ENCODE measurements at places on chromosomes 7 and 10.

- no peak for DNase-seq
Measured at GRCh38 chr10:24645784-24646183, 77.9 kb downstream of the ARHGAP21 start.

- no peak for DNase-seq
Measured at GRCh38 chr7:2266911-2267310, 24.9 kb downstream of the NUDT1 start.

- no peak for DNase-seq
Measured at GRCh38 chr7:20450536-20450935, 119.8 kb downstream of the ITGB8 start.

DNA sequence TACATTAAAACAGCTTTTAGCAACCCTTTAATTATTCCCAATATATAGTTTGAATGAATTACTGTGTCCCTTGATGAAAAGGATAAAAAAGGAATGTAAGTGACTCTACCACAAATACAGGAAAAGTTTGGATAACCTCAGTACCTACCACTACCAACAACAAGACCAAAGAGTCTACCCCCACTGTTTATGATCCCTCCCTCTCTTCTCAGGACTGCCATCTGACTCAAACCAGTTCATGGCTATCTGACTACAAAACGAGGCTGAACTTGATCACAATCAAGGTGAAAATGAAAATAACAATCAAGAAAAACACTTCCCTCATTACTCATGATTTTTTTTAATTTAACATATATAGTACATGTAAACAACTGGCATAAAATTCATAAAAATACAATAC lies 108.7 kb downstream of the DPY19L1 start:
- no peak for DNase-seq

DNA sequence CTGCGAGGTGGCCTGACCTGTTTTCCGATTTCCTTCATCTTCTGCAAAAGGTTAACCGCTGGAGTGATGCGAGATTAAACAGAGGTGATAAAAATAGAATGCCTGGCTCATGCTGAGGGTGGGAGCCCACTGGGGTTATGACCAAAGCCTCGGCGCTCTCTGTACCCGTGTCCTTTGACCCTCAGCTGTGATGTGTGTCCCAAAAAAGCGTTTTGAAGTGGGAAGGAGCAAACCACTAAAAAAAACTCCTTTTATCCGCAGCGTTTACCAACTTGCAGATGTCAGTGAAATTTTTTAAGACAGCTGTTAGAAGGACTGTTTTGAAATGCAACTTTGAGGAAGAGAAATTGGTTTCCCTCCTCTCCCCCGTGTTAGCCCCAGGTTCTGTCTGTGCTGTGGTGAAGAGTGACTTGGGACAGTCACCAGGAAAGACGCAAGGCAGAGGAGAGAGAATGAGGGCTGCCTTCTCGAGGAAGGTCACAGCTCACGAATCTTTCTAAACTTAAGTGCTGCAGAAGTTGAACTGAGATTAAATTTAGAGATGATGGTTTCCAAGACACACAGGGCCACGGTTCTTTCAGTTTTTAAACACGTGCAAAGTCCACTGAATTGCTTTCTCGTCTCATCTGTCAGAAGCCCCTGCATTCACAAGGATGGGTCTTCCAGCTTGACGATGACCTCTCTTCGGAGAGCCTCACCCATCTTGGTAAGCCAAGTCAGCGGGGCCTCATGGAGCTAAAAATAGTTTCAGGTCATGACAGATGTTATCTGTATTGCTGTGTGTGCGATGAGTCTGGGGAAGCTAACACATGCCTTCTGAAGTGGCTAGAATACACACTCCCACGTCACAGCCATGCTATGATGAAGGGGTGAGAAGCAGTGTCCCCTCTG lies 27.6 kb downstream of the AMZ1 start:
- DNase-seq, result no peak

Measured in brain pericyte (primary cell).